T-helper 1 cell (primary cell): ENCODE measurements at places on chromosomes 1 and 21.

DNA sequence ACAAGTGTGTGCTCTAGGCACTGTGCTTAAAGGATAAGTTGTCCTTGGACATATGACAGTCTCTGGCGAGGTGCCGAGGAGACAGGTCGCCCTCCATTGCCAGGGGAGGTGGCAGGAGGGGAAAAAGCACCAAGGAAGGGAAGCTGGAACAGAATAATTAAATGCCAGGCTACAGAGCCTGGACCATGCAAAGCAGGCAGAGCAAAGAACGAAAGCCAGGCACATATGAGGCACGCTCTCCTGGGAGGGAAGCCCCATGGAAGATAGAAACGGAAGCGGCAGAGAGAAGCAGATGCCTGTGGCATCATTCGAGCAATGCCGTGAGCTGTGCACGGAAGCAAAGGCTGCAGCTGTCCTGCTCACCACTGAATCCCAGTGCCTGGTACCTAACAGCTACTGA, 91.2 kb downstream of the JAK1 start:
- DNase-seq: no peak

DNA sequence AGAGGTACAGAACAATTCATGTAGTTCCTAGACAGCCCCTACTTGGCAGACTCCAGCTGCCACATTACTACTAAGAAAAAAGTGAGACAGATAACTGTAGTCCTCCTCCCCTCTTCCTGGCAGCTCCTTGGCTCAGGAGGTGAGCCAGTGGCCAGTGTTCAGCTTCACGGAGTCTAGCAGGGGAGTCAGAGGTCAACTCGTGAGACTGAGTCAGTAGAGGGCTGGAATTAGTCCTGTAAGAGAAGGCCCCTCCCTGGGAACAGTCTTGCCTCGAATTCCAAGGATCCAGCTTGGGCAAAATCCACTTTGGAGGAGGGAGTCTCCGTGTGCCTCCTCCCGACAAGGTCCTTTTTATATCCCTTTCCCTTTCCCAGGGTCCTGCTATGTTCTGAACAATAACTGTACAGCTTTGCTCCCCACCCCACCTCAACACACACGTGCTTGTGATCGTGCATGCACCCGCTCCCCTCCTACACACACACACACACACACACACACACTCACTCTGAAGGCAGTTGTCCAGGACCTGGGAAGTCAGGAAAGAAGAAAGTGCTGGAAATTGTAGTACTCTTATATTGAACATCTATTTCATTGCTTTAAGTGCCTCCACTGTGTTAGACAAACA, 22.5 kb upstream of the SLC27A3 start:
- no peak for DNase-seq

DNA sequence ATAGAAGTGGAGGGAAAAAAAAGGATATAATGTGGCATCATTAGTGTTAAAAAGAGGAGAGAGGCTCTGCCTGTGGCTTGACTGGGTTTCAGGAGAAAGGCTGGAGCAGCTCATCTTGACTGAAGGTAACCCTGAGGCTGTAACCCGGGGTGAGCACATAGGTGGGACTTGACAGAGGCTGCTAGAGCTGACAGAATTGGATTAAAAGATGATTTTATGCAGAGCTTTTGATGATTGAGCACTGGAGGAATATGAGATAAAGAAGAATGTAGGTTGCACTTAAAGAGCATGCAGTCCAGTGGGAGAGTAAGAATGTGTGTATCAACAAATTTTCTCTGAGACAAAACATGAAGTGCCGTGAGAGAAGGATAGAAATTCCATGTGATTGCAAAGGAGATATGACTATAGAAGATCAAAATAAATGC, 17.3 kb downstream of the LAMC1 start:
- no peak for DNase-seq

GRCh38 chr21:45945868-45946210, 35.7 kb upstream of the COL6A1 start:
- DNase-seq: no peak

DNA sequence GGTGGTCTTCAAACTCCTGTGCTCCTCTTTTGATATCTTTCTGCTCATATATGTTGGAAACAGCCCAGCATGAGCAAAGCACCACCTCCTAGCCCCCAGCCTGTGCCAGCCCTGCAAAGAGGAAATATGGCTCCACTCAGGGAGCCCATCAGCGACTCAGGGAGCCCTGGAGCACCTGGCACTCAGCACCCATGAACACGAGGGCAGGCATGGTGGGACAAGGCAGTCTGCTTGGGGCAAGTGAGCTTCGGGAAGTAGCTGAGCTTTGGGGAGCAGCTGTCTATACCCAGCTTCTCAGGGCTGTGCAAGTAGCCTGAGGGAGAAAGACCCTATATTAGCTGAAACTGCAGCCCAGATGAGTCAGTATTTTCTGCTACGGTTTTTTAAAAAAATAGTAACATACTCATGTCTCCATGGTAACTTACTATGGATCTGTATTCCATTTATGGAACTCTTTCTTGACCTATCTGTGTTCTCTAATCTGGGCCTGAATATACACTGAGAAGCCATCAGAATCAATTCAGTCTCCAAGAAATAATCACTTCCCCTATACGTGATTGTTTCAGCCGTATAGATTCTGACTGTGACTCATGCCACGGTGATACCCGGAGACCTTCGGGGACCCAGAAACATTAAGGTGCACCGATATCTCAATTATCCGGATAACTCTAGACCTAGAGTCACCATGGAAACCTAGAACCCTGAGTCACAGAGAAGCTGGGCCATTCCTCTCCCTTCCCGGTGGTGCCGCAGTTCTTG, 1.5 kb upstream of the ETS2 start:
- no peak for DNase-seq

GRCh38 chr1:113630340-113631327, 128.7 kb downstream of the PHTF1 start:
- DNase-seq: no peak

DNA sequence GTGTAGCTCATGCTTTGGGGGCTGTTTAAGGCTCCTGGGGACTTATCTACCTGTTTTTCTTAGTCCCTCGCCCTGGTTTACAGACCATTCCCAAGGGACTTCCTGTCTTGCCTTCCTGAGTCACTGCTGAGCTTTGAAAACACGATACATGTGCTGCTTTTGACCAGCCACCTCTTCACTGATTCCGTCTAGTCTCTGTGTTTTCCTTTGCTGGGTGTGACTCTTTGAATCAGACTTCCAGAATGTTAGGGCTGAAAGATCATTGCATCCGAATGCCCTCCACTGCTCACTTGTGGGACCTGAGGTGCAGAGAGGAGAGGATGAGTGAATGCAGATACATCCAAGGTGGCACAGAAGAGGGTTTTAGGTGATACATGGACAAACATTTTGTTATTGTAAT, 35.4 kb upstream of the CITED4 start:
- DNase-seq: no peak

GRCh38 chr21:31343680-31344480, at the start of gene TIAM1:
TIAM1 (minus strand) TSS chr21:31344261; CDS start chr21:31266972, 77,289 bp downstream.
- DNase-seq: no peak

GRCh38 chr1:184152974-184153373, 101.4 kb downstream of the TSEN15 start:
- no peak for DNase-seq

DNA sequence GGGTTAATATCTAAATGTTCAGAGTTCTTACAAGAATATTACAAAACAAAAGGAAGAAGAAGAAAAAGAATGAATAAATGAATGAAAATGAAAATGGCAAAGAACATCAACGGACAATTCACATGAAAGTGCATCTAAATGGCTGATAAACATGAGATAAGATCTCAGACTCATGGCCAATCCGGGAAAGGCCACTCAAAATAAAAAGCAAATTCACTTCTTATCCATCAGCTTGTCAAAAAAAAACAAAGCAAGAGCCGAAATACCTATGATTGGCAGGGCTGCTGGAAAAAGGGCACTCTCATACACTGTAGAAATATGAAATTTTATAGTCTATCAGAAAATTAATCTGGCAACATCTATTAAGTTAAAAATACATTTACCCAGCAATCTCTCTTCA, 103.6 kb upstream of the EDEM3 start:
- no peak for DNase-seq

- peak; percentile 42 for DNase-seq
Observed at GRCh38 chr1:62621907-62622306, 24.6 kb downstream of the ANGPTL3 start.

DNA sequence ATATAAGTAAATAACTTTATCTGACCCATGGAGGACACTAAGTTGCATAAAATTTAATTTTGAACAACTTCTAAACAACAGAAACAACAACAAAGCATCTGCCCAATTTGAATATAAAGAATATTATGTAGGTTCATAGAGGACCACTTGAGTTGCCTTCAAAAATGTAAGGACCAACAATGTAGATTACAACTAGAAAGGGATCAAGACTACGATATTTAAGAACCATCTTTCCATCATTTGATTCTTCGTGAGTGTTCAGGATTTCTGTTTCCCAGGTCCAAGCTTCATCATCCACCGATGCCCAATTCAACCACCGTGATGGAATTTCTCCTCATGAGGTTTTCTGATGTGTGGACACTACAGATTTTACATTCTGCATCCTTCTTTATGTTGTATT, at the start of gene OR14C36:
OR14C36 (plus strand) TSS at position 301 of the 400 bp plus-strand sequence; CDS start at position 301, 0 bp downstream.
- DNase-seq: no peak

DNA sequence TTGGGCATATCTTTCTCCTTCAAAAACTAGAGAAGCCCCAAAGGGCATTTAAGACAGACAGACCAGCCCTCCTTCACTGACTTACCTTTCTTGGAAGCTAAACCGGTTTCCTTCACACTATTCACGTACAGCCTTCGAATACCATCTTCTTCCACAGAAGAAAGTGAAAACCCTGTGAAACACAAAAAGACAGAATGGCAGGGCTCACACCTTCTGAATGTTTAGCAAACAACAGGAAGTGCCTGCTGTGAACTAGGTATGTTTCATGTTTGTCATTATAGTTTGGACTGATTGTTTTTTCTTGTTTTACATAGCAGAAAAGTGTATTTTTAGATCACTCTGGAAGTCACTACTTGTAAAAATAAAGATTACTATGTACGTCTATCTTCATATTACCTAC, 148.6 kb upstream of the KRTAP19-8 start:
- DNase-seq: no peak

- no peak for DNase-seq
Observed at GRCh38 chr1:213621077-213621476, 366.7 kb upstream of the PROX1 start.

GRCh38 chr1:160567858-160568682, 11.2 kb downstream of the CD84 start:
- DNase-seq: peak; percentile 49

DNA sequence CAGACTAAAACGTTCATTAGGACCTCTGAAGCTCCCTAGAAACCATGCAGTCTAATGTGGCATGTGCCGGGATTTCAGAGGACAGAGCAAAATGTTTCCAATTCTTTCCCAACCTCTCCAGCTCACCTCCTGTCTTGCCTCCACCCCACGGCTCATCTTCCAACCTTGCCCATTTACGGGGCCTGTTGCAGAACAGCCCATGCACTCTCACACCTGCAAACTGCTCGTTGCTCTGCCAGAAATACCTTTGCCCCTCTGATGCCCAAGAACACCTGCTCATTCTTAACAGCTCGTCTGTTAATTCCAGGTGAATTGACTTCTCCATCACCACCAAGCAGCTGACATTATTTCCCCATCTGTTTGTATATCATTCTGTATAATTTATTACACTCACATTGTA, 53.9 kb upstream of the LBR start:
- DNase-seq: no peak

DNA sequence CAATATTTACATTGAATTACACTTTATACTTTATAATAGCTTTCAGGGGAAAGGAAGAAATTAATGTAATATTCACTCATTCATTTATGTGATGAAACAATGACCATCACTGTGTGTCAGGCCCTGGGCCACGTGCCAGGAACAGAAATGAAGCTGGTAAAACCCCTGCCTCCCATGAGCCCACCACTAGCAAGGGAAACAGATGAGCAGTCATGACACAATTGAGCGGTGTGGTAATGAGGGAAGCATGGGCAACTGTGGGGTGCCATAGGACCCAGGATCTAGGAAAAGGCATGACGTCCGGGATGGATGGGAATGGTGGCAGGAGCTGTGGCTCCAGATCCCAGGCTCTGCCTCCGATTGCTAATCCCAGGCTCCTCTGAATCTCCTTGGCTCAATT, 17.0 kb upstream of the SLC5A9 start:
- DNase-seq: no peak

GRCh38 chr1:165896277-165896676, 68.9 kb downstream of the UCK2 start:
- DNase-seq: no peak

GRCh38 chr1:21337928-21338572, 47.8 kb upstream of the ECE1 start:
- no peak for DNase-seq

GRCh38 chr1:119960501-119960900, 64.2 kb upstream of the ADAM30 start:
- no peak for DNase-seq

DNA sequence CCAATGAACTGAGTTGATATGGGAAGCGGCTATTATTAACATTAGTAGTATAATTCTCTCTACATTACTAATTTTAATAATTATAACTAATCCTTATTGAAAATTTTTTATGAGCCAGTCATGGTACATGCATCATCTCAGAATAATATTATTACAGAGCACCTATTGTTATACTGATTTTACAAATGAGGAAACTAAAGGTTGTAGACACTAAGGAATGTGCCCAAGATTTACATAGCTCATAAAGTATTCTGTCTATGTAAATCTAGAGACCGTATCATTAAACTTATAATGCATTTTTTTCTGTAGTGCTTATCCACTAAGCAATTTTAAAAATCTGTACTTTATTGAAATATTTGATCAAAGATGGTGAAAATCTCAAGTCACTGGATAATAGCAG, 825.9 kb downstream of the PLA2G4A start:
- no peak for DNase-seq
